Heart right ventricle (tissue), 16 donors: ENCODE measurements at places on chromosomes 1 and 21.
A peak's percentile ranks its signal among the peaks of the same experiment; 100 is the strongest.

- no peak for DNase-seq
These were observed 1300.0 kb downstream of the PLA2G4A start for GRCh38 chr1:188128761-188129160.

DNA sequence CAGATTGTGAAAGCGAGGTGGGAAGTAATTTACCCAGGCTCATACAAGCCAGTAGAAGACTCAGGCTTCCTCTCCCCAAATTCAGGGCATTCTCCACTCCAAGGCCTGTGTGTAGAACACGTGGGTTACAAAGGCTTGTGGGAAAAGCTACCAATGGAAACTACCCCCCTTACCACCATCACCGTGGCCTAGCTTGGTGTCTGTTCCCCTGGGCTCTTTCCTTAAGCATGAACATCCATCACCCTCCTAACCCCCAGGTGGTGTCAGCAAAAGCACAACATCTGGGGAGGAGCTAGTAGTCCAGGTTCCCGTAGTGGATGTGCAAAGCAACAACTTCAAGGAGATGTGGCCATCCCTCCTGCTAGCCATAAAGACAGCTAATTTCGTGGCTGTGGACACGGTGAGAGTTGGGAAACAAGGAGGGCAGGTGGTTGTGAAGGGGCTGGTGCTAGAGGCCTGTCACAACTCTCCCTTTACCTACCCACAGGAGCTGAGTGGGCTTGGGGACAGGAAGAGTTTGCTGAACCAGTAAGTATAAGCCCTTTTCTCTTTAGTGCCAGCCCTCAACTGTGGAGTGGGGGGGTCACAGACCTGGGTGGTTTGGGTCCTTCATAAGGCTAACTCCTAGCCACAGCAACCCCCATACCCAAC is 701 bp upstream of the MUTYH start:
- DNase-seq: no peak

- no peak for DNase-seq
These were observed 49.1 kb upstream of the IFNLR1 start for GRCh38 chr1:24235921-24236788.

- no peak for DNase-seq
These were observed 134.5 kb upstream of the AJAP1 start for GRCh38 chr1:4519954-4520353.

DNA sequence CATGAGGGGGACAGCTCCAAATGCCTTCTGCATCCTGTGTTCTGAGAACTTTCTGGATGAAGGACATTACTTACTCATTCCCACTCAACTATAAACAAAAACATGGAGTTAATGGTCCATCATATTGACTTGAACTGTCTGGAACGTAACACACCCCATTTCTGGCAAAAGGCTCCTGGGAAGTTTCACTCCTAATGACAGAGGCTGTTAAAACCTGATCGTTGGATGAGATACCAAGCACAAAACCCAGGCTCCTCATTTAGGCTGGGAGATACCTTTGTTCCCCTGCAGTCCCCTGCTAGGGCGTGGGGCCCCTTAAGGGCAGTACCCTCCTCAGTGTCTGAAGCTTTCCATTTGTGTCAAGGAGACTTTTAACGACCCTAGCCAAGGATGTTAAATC is 78.9 kb downstream of the RHOU start:
- no peak for DNase-seq

DNA sequence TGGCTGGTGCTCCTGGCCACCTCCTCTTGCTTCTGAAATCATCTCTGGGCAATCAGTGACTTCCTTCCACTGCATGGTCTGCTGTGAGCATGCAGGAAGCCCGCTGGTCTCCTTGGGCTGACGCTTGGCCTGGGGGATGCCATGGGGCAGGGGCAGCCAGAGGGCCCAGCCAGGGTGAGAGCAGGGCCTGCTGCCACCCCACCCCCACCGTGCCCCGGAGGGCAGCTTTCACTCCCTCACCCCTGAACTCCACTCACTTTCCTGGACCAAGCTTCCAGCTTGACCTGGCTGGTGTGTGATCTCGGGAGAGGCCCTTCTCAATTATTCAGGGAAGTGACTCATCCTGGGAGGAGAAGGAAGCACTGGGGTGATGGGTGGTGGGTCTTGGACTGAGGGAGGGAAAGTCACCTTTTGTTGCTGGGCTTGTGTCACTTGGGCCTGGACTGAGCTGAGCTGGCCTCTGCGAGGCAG is 270.2 kb upstream of the CSF3R start:
- no peak for DNase-seq

- DNase-seq: peak; percentile 85
These were observed 12.3 kb downstream of the NES start for GRCh38 chr1:156664767-156665411.

DNA sequence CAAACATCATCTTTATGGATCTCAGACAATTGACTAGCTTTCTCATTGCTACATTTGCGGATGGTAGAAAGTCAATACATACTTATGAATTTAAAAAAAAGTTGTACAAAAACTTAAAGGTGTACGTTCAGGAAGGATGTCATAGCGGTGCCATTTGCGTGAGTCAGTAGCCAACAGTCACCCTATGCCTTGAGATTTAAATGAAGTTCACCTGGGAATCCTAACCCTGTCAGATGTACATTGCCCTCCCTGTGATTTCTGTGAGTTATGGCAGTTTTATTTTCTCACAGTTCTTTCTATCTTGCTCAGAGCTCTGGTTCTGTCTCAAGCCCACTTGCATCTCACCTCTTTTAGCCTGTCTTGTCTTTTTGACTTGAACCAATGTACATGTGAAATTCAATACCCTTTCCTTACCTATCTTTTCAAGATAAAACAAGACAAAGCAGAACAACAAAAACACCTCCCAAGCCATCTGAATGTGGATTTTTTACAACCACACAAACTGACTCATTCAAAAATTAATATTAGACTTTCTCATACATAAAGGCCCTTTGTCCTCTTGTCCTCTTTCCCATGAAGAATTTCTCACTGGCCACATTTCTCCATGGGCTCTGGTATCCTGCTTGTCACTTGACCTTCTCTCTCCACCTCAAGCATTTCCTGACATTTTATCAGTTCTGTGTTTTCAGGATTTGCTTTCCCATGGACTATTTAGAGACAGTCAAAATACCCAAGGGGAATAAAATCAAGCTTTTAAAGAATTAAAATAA is 25.3 kb upstream of the ZNF697 start:
- DNase-seq: no peak

DNA sequence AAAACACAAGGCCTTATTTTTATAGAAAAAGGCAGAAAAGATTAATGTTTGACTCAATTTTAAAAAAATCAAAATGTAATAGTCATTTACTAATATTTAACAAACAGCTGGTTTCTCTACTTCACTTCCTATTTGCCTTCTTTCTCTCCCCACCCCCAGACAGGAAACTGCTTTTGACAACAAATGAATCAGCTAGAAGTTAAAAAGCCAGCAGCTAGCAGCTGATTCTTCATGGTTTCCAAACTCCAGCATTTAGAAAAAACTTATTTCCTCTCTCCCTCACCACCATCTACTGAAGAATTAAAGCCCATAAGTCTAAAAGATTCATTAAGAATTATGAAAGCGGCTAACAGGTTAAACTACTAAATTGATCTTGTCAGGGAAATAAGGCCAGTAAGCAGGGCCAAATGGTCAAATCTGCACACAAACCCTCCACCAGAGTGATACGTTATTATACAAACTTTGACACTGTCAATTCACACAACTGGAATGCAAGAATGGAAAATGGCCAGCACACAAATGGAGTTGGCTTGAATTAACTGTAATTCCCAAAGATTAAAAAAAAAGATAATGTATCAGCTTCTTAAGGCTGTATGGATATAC is 4.0 kb downstream of the WDR26 start:
- DNase-seq: peak; percentile 47

GRCh38 chr1:30294508-30294907 is 428.9 kb downstream of the MATN1 start:
- DNase-seq: no peak

- DNase-seq: no peak
These were observed 6.7 kb downstream of the PM20D1 start for GRCh38 chr1:205843036-205843859.

- no peak for DNase-seq
These were observed 123.6 kb downstream of the AJAP1 start for GRCh38 chr1:4778056-4778455.

GRCh38 chr21:16199539-16199938 is 469.8 kb downstream of the USP25 start:
- no peak for DNase-seq

DNA sequence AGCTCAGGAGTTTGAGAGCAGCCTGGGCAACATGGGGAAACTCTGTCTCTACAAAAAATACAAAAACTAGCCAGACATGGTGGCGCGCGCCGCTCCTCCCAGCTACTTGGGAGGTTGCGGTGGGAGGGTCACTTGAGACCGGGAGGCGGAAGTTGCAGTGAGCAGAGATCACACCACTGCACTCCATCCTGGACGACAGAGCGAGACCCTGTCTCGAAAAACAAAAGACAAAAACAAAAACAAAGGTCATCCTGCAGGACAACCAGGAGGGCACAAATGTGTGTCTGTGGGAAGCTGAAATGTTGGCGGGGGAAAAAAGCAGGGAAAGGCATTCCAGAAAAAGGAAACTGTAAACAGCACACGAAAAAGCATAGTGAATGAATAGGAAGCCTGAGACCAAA is 104.1 kb upstream of the HNRNPU start:
- DNase-seq: no peak

DNA sequence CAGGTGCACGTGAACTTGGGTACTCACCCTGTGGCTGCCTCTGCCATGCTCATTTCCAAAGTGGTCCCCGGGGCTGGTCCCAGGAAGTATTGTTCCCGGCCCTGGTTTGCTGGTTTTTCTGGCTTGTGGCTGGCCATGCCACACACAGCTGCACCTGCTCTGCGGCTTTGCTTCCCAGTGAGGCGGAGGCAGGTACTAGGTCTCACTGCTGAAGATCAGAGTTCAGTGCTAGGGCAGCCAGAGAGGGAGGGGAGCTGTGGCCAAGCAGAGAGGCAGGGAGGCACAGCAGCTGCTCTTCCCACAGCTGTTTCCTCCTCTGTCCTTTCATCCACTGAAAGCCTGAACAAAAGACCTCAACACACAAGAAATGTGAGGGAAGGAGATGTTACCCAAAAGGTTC is 30.5 kb downstream of the ENO1 start:
- no peak for DNase-seq

- DNase-seq: no peak
These were observed 148.7 kb upstream of the ATP1B1 start for GRCh38 chr1:168957818-168958217.

DNA sequence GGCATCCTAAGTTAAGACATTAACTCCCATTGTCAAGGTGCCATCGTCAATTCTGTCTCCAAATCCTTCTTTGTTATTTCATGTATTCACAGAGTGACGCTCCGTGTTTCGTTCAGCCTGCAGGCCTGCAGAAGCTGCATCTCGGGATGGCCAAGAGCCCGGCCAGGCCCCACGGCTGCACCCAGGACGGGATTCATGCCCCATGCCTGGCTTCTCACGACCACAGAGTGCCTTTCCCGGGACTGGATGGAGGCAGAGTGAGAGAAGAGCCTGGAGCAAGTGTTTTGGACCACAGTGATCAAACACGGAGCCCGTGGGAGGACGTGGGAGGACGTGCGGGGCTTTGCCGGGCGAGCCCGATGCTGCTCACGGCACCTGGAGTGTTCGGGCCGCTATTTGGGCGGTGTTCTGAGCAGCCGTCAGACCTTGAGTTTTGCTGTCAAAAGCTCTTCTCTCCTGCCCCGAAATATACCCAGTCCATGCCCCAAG is 56.8 kb downstream of the COL6A1 start:
- DNase-seq: peak; percentile 21

DNA sequence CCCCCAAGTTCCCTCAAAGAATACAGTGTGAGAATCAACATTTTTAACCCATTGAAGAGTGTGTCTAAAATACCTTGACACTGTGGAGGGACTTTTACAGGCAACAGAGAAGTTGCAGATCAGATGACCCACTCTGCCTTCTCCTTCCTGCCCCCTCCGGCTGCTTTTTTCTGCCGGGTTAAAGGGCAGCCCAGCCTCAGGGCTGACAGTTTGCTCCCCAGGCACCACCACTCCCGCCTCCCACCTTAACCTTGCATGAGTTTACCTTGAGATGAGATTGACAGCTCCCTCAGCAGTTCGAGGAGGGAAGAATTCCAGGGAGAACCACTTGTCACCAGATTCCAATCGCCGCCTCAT is 3.2 kb downstream of the MTHFR start:
- DNase-seq: peak; percentile 43

DNA sequence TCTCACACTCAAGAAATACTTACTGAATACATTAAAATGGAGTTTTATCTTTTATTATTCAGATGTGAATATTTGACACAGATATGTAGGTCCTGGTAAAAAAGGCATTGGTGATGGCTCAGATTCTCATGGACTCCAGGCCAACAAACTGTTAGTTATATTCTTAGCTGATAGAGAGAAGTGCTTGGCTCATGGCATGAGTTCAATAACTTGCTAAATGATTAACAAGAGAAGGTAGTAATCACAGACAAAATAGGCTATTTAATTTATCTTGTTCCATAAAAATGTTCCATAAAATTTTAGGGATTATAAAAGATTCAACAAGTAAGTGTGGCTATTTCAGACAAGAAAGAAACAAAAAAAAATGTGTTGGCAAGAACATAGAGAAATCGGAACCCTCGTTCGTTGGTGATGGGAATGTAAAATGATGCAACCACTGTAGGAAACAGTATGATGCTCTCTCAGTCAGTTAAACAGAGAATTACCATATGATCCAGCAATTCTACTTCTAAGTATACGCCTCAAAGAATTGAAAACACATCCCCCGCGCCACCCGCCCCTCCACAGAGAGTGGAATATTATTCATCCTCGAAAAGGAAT is 737.8 kb upstream of the ADAMTS5 start:
- no peak for DNase-seq

DNA sequence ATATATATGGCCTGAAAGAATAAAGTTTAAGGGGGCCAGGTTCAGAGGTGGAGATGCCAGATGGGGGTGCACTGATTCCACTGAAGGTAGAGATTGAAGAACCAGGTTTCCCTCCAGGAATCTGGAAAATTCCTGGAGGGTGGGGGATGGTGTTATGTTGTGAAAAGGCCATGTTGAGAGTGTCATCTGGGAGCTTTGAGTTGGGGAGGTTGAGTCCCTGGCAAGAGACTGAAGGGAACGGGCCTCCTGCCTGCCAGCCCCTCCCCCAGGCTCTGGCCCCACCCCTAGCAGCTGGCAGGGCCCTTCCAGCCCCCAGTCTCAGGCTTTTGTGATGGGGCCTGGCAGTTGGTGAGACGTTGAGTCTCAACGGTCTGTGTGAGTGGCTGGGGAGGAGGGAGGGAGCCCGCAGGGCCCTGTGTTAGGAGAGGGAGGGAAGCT is 4.1 kb downstream of the PTPRU start:
- DNase-seq: no peak

GRCh38 chr1:8256321-8256720 is 61.6 kb upstream of the SLC45A1 start:
- no peak for DNase-seq

DNA sequence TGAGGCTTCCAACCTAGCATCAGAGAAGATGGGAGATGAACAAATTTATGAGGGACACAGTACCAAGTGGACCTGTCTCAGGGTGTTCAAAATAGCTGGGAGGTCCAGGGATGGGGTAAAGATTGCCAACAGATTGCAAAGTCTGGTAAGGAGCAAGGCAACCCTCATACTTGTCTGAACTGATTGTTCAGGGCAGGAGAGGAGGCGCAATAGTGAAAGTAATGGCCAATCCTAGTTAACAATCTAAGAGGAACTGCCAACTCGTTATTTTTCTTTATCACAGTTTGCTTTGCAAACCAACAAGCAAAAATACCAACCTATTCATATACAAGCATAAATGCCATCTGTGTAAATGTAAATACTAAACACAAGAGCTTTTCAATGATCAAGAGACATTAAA is 78.4 kb upstream of the S1PR1 start:
- no peak for DNase-seq

- DNase-seq: no peak
These were observed 164.0 kb upstream of the UBE2U start for GRCh38 chr1:64039390-64039926.
